ENCODE measurements at places on chromosomes 16 and 17.

DNA sequence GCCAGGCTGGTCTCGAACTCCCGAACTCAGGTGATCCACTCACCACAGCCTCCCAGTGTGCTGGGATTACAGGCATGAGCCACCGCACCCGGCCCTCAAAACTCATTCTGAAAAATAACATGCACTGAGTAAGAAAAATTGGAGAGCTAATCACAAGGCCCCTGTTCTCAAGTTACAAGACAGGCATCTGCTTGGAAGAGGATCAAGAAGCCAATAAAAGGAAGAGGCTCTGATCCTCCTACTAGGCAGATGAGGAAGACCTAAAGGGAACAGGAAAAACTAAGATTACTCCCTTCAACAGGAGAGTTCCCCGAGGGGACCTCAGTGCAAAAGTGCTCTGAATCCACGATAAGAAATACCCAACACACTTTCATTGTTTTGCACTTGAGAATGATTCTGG, 18.4 kb downstream of the BLMH start:
- DNase-seq = no peak

- no peak for DNase-seq
Observed at GRCh38 chr16:27644165-27644564, 94.2 kb downstream of the KATNIP start.

- no peak for DNase-seq
Observed at GRCh38 chr17:77440560-77440981, 299.8 kb downstream of the SEC14L1 start.

DNA sequence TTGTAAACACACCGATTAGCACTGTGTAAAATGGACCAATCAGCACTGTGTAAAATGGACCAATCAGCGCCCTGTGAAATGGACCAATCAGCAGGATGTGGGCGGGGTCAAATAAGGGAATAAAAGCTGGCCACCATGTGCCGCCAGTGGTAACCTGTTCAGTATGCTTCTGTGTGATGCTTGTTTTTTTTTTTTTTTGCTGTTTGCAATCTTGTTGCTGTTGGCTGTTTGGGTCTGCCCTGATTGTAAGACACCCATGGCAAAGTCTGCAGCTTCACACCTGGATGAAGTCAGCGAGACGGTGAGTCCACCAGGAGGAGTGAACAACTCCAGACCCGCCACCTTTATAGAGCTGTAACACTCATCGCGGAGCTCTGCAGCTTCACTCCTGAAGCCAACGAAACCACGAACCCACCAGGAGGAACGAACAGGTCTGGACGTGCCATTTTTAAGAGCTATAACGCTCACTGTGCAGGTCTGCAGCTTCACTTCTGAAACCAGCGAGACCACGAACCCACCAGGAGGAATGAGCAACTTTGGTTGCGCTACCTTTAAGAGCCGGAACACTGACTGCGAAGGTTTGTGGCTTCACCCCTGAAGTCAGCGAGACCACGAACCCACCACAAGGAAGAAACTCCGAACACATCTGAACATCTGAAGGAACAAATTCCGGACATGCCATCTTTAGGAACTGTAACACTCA, 85.0 kb upstream of the MED9 start:
- peak; percentile 77 for DNase-seq

DNA sequence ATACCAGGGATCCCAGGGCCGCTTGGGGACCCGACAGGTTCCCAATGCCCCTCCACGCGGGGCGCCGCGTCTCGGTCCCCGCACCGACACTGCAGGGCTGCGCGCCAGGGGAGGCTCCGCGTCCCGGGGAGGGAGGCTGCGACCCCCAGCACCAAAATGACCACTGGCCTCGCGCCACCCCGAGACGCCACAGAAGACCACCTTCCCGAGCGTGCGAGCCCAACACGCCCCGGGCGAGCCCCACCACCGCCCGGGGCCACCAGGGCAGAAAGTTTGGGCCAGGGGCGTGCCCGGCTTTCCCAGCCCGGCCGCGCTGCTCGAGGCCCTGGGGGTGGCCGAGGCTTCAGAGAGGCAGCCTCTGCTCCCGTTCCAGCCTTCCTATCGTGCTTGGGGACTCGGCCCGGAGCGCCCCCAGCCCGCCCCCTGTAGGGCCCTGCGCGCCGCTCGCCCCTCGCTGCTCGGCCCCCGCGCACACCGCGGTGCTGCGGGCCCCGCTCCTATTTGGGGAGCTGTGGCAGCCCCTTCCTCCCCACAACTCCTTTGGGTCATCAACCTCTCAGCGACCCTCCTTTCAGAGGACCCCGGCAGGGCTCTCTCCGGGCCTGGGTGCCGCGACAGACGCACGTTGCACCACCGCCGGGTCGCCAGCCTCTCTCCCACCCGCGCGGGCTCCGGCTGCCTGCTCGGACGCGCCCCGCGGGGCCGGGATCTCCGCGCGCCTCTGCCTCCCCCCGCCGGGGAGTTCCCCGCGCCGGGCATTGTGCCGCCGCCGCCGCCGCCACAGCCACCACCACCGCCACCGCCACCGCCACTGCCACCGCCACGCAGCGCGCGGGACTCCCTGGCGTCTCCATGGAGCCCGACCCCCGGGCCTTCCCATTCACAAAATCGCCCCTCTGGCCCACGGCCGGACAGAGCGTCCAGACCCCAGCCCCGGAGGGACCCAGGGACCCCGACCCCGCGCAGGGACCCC, 892 bp downstream of the RBFOX3 start:
- DNase-seq = no peak

DNA sequence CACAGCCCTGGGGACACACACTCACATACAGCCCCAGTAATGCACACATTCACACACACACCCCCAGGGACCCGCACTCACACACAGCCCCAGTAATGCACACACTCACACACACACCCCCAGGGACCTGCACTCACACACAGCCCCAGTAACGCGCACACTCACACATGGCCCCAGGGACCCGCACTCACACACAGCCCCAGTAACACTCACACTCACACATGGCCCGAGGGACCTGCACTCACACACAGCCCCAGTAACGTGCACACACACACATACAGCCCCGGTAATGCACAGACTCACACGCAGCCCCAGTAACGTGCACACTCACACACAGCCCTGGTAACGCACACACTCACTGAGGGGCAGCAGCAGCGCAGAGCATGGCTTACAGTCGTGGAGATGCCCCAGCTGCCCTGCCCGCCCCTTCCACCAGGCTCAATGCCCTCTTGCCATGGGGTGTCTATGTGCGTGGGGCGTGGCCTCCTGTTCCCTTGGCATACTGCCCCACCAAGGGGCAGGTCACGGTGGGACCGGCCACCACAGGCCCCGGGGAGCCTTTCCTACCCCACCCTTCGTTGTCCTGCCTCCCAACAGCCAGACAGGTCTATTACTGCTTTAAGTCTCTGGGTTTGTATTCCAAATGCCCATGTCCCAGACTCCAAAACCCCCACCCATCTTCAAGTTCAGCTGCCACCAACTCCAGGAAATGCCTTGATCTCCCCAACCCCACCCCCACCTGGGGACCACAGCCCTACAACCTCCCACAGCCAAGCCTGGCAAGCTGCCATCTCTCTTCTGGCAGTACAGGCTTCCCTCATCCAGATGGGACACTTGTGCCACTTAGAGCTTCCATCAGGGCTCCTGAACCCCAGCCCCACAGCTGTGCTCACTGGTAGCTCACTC, 2.7 kb downstream of the CCDC102A start:
- DNase-seq = no peak

DNA sequence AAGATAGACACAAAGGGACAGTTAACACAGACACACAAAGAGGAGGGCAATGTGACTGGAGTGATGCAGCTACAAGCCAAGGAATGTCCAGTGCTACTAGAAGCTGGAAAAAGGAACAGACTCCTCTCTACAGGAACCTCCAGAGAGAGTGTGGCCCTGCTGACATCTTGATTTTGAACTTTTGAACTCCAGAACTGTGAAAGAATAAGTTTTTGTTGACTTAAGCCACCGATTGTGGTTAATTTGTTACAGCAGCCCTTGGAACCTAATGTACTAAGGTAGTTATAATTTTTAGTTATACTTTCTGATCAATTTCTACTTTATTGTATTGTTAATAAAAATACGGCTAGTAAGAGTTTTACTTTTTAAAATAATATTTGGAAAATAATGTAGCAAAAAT, 129.1 kb downstream of the MYO1D start:
- DNase-seq = no peak

DNA sequence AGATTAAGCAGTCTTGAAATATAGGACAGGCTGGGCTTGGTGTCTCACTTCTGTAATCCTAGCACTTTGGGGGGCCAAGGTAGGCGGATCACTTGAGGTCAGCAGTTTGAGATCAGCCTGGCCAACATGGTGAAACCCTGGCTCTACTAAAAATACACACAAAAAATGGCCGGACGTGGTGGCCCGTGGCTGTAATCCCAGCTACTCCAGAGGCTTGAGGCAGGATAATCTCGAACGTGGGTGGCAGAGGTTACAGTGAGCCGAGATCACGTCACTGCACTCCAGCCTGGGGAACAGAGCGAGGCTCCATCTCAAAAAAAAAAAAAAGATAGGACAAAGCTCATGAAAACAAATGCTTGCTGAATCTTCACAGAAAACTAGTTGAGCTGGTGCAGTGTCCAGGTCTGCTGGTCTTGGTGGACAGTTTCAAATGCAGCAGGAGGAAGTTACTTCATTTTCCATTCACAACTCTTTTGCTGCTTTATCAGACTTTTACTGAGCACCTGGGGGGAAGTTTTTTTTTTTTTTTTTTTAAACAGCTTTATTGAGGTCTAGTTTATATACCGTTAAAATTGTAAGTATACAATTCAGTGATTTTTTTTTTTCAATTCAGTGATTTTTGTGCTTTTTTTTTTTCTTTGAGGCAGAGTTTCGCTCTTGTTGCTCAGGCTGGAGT, 45.2 kb downstream of the SNX29 start:
- DNase-seq = no peak

DNA sequence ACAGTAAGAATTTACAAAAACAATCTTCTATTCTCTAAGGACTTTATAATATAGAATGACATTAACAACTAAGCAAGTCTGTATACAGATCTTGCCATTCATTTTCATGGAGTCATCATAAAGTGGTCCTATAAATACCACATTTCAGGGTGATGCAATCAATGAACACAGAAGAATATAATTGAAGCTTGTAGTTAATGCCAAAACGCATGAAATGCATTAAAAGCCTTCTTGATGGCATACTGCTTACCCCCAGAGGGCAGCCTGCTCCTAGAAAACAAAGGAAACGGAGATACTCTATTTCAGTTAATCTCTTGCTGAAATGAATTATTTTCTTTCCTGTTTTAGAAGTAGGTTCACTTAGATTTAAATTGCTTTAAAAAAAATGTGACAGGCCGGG, 45.2 kb upstream of the STAC2 start:
- no peak for DNase-seq

GRCh38 chr16:62041401-62041800, 5.2 kb upstream of the CDH8 start:
- no peak for DNase-seq

DNA sequence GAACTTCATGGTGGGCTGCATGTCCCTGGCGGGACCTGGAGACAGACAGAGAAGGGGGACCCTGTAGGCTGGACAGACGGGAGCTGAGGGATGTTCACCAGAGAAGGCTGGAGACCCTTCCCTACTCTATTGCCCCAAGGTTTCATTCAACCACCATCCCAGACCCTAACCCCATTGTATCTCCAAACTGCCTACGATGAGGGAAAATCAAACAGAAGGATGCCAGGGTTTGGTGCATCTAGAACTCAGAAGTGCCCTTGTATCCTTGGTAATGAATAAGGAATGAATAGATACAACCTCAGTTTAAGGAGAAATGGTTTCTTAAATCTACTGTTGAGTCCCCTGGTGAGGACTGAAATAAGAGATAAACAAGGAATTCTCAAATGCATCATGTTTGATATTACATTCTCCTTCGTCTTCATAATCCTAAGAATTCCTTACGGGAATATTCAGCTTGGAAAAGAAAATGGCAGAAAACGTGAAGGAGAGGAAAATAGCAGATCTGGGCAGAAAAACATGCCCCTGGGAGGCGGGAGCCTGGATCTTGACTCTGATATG, 16.4 kb downstream of the TNS4 start:
- no peak for DNase-seq

DNA sequence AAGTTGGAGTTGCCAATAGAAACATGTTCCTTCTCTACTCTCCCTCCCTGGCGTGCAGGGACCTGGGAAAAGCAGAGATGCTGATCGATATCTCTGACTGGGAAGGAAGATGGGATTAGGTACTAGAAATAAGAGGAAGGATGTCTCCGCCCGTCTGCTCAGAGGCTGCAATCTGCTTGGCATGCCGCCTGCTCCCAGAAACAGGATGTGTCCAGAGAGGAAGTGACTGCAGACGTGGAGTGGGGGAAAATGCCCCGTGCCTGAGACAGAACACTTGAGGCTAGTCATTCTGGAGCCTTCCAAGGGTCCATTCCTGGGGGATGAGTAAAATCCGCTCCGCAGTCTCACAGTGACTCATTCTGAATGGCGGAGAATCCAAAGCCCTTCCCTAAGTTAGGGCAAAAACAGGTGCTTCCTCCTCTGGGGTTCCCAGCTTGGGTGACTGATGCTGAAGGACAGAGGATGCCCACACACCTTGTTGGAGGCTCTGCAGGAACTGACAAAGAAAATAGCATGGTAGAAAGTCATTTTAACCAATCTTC, 45.0 kb upstream of the SMURF2 start:
- DNase-seq = no peak

DNA sequence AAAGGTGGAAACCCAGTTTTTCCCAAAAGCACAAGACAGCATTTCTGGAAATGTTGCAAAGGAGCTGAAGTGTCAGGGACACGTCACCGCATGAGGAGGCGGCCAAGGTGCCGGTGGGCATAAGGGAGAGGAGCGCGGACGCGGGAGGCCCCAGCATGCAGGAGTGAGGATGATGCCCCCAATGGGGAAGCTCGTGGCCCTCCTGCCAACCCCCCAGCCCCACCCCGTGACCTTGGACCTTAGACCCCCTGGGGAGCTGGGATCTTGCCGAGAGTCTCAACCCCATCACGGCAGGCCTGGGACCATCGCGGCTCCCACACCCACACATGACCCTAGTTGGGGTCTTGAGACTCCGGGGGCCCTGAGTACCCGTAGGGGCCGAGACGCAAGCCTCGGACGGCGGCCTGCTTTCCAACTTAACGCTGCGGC, 119.4 kb upstream of the METRNL start:
- no peak for DNase-seq

- DNase-seq = peak; percentile 51
Observed at GRCh38 chr17:57256708-57257112, 387 bp downstream of the MSI2 start.

- no peak for DNase-seq
Observed at GRCh38 chr16:87924811-87925670, 11.3 kb downstream of the CA5A start.

DNA sequence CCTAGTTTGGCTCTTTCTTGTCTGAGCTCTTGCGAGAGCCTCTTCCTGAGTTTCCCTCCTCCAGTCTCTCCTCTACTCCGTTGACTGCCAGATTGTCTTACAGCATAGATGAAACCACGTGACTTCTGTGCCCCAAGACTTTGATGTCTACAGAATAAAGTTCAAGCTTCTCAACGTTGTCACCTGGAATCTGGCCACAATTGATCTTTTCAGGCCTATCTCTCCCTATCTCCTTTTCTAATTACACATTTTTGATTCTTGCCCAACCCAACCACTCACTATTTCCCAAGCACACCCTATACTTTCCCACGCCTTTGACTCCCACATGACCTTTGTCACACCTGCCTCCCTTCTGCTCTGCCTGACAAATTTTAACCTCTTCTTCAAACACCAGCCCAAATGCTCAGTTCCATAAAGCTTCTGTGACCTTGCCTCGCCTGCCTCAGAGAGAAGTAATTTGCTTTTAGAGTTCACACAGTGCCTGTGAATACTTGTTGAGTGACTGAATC, 52.4 kb upstream of the PMFBP1 start:
- no peak for DNase-seq
